ENCODE measurements at places on chromosomes 7 and 10.

DNA sequence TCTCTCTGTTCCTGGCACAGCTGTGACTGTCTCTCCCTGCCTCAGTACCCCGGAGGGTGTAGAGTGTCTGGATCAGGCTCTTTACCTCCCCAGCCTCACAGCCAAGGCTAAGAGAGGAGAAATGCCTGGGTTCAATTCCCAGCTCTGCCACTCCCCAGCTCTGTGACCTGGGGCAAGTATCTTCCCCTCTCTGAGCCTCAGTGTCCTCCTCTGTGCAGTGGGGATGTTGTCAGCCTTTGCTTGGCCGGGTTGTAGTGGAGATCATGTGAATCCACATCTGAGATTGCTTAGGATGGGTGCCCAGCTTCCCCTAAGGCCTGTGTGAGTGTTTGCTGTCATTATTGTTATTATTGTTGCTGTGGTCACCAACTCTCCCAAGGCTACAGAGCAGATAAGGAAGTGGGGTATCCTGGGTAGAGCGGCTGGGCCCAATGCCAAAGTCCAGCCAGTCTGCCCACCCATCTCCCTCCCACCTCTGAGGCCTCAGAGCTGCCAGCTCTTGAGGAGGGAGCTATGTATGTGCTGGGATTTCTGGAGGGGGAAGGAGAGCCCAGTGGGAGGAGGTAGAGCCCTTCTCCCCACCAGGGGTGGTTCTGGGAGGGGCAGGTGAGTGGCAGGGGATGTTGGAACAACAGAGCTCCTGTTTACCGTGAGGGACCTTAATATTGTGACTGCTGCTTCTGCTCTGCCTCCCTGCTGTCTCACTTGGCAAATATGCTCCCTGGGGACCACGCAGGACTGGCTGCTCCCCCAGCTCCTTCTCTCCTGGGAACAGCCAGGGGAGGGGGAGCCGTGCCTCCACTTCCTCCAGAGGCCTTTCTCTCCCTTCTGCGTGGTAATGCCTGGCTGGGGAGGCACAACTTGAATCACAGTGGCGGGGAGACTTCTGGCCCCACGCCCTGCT is 170.5 kb downstream of the RPS24 start:
- no peak for DNase-seq

DNA sequence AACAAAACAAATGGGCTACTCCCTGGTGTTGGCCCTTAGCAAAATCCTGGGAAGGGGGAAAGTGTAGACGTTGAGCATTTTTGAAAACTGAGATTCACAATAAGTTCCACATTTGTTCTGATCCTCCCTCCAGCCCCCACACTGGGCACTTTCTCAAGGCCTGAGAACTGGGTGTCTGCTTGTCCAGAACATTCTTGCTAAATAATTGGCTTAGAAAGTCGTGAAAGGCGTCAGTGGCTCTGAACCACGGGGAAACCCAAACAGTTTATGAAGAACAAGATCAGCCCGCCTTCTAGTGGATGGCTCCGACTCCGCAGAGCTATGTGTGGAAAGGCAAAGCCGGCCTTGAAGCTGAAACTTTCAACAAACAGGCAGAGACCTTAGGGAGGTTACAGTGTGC is 370.1 kb downstream of the PRPF18 start:
- DNase-seq, result no peak

DNA sequence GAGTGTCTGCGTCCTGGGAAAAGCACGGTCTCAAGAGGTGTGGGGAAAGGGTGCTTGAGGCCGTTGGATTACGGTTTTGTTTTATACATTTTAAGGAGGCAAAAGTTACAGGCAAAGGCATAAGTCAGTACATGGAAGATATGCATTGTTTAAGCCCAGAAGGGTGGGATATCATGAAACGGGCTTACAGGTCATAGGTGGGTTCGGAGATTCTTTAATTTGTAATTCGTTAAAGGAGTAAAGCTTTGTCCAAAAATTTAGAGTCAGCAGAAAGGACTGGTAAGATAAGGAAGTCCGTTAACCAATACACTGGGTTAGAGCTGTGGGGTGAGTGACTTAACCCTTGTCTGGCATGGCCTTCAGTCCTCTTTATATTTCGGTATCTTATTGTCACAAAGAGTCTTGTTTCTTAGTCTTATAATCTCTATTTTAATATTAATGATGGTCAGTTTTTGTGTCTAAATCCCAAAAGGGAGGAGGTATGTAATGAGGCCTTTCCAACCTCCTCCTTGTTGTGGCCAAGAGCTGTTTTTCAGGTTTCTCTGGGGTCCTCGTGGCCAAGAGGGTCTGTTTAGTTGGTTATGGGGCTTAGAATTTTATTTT is 12.7 kb downstream of the TSPAN14 start:
- DNase-seq, result no peak

- DNase-seq, result no peak
Measured at GRCh38 chr10:30472414-30473155, 38.6 kb downstream of the MAP3K8 start.

DNA sequence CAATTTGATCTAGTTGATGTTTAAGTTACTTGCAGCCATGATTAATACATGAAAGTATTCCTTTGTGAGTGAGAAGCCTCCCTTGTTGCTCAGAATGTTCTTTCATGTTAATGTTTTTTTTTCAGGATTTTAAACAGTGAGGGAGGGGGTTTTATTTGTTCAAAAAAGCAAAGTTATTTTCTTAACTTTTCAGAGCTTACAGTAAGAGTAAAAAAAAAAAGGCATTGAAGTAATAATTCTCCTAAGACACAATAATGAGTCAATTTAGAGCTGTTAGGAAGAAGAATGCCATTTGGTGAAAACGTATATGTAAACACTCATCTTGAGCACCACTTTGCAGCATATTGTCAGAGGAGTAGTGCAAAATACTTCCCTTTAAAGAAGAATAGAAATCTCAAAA is 105.8 kb downstream of the SEMA3A start:
- DNase-seq, result no peak

DNA sequence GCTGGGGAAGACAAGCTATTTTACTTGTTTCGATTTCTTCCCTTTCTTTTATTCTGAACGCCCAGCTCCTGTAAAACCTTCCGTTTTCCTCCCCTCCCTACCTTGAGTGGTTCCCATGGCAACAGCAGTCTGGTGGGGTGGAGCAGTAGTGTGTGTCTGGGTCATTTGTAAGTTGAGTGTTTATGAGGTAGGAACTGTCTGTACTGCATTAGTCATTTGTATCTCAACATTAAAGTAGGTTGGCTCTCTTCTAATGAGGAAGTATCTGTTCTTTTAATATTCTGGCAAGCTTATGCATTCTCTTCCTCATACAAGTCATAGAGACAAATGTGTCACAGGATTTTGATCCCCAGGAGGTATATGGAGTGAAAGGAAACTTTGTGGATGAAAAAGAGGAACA is 85.3 kb upstream of the CCDC6 start:
- no peak for DNase-seq

- no peak for DNase-seq
Measured at GRCh38 chr10:97428572-97428981, 2.6 kb downstream of the PGAM1 start.

DNA sequence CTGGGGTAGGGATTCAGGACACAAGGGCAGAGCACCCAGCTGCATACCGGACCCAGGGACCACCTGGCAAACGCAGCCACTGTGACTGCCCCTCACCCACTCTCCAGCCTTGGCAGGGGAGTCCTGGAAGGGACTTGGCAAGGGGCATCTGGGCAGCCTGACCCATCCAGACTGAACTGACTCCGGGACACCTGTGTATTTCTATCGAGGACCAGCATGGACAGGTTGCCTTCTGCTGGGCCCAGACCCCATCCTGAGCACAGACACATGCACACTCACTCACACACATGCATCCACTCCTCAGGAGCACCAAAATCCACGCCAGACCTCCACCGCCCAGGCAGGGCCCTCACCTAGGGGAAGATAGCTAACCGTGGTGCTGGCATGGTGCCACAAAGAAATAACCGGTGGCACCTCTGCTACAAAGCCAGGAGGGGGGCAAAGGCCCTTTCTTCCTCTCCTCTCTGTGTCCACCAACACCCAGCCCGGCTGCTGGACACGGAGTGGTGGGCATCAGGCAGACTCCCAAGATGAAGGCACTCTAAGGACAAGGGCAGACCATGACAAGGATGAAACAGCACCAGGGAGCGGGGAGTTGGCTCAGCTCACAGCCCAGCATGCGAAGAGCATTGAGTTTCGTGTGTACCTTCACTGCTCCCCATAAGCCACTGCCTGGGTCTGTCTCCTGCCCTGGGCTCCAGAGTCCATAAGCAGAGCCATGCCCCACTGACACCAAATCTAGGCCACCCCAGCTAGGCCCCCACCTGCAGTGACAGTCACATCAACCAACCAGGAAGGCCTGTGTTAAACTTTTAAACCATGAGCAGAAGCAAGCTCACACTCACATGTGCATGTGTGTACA is 35.3 kb downstream of the KCNH2 start:
- no peak for DNase-seq

GRCh38 chr10:102605712-102606111 is 38.6 kb upstream of the TRIM8 start:
- no peak for DNase-seq

DNA sequence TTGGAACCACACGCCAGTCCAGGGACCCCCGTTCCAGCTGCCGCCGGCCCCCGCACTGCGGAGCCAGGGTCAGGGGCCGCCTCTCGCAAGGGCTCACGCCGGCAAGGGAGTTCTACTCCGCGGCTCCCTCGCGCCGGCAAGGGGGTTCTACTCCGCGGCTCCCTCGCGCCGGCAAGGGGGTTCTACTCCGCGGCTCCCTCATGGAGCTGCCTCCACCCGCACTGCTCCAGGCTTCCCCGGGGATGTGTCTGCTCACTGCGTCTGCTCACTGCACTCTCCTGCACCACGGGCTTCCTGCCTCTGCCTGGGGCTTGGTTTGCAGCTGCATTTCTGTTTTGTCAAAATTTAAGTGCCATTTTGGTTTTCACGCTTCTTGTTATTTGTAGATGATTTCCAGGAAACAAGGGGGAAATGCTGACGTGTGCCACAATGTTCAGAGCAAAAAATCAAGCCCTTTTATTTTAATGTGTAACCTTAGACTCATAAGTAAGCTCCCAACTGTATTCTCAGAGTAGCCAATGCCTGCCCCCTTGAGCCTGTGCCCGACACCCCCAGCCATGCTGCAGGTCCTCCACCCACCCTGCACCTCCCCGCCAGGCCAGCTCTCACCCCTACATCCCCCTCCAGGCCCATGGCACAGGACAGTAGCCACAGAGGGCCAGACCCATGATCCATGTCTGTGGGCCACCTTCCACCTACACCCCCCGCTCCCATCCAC is 246.2 kb downstream of the MAD1L1 start:
- peak; percentile 22 for DNase-seq

DNA sequence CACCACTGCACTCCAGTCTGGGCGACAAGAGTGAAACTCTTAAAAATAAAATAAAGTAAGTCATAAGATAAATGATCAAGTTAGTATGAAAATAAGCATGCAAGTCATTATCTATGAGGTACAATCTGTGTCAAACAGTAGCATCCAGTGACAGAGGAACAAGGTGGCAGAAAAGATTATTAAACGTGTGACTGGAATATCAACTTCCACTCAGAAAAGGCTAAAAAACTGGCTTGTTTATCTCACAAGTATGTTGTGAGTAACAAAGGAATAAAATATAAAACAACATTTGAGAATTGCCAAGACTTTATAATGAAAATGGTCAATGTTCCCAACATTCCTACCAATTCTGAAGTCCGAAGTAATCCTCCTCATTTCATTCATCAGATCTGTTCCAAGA is 30.3 kb downstream of the ITGB1 start:
- no peak for DNase-seq

DNA sequence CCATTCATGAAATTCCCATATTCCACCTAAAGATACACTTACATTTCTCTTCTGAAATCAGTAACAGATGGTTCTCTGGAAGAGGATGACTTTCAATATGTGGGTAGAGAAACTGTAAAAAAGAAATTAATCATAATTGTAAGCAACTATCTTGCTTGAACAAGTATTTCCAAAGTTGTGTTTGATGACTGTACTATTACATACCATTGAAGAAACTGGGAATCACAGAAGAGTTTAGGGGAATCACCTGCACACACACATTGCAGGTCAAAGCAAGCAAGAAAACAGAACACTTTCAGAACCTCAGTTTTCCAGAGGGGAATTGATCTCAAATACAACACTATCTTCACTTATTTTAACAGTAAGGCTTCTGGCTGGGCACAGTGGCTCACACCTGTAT is 33.6 kb downstream of the GSAP start:
- DNase-seq, result no peak

- no peak for DNase-seq
Measured at GRCh38 chr7:19620470-19620869, 88.4 kb downstream of the POLR1F start.

GRCh38 chr7:106959753-106960152 is 84.8 kb upstream of the PRKAR2B start:
- no peak for DNase-seq

DNA sequence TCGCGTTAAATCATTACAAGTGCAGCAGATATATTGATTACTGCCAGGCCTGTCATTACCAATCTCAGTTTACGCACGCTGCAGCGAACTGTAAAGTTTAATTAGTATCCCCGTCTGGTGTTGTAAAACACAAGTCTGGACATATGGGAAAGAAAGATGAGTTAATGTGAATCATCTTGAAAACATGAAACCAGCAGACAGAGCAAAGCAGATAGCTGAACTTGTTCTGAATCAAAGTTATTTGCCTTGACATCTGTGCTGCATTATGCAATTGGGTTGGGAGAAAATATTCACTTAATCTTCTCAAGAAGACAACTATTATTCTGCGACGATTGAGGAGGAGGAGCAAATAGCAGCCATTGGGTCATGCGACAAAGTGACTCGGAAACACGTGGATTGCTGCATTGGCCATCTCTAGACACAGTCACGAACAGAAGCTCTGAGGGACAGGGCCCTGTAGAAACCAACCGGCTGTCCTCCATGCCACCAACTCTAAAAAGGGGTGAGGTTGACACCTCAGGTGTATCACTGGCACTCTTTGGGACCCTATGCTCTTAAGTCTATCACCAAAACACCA is 156.3 kb upstream of the C7orf33 start:
- DNase-seq, result no peak

- no peak for DNase-seq
Measured at GRCh38 chr7:43781726-43782607, 23.5 kb downstream of the BLVRA start.

GRCh38 chr7:150531704-150532103 is 17.0 kb downstream of the GIMAP7 start:
- DNase-seq, result no peak

GRCh38 chr7:28606421-28606820 is 194.1 kb downstream of the CREB5 start:
- no peak for DNase-seq

DNA sequence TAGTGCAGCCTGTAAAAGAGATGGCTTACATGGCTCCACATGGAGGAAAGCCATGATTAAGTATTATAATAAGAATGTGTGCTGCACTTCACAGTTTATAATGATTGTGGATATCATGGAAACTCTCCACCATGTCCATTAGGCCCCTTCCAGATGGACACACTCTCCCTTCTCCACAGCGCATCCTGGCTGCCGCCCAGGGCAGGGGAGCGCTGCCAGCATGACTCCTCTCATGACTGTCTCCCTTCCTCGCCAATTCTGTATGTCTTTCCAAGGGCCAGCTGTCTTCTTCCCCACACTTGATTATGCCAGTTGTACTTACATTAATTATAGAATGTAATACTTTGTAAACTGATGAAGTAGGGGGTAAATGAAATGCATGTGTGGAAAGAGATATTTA is 259.3 kb upstream of the TMEM72 start:
- no peak for DNase-seq
